Vagina (tissue), 2 donors: ENCODE measurements at places on chromosomes 1 and 21. TPM values are rescaled to one million over a fixed set of nuclear protein-coding genes. Genes with fewer than 3 reads are reported as not detected.

Gene RHOU
- total RNA-seq, result 10.8 TPM

Gene LYPLAL1
- 14.0 TPM for total RNA-seq

Gene NPL
- total RNA-seq, result 16.2 TPM

Gene CHIA
- not detected for total RNA-seq

Gene PLA2G2C
- not detected for total RNA-seq

Gene PADI4
- total RNA-seq, result 0.74 TPM

Gene MCOLN3
- total RNA-seq, result 5.6 TPM

Gene MIER1
- total RNA-seq, result 39.5 TPM

Gene CDC14A
- 14.5 TPM for total RNA-seq

Gene KRTAP13-2
- not detected for total RNA-seq
